Stimulated activated CD8-positive, alpha-beta memory T cell treated with anti-CD3 and anti-CD28 coated beads, Interleukin-7, amount 100 ng/mL, for 24 hours (primary cell): ENCODE measurements at places on chromosomes 3 and 15.

- no peak for DNase-seq
Observed at GRCh38 chr15:88699861-88700260, 61.0 kb downstream of the ISG20 start.

GRCh38 chr3:121969631-121970030 lies 52.4 kb downstream of the ILDR1 start:
- DNase-seq = no peak

GRCh38 chr15:72813345-72814004 lies 29.9 kb upstream of the ADPGK start:
- DNase-seq = no peak

- no peak for DNase-seq
Observed at GRCh38 chr3:185729337-185730055, 95.3 kb downstream of the IGF2BP2 start.

DNA sequence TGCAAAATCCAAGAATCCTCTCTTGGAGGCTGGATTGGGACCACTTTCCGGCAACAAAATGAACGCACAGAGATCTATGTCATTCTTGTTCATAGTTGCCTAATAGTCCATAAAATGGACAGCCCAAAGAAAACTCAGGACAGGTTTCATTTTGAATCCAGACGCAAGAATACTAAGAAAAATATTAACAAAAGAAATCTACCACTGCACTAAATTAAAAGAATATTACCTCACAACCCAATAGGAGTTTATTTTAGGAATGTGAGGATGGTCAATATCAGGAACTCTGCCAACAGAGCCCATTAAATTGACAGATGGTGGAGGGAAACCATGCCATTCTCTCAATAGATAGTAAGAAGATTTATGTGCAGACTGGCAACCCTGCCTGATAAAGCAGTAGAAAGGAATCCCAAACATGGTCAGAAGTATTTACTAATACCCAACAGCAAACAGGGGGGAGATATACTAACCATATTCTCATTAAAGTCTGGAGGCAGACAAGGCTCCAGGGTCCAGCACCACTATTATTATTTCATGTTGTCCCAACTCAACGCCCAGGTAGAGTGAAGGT lies 127.6 kb downstream of the SMAD6 start:
- DNase-seq = no peak
